B cell (primary cell): ENCODE measurements at places on chromosomes 2 and 18. TPM values are rescaled to one million over a fixed set of nuclear protein-coding genes. Genes with fewer than 3 reads are reported as not detected.

- no peak for DNase-seq
These were observed 47.2 kb downstream of the ZAP70 start for GRCh38 chr2:97760480-97761049.

DNA sequence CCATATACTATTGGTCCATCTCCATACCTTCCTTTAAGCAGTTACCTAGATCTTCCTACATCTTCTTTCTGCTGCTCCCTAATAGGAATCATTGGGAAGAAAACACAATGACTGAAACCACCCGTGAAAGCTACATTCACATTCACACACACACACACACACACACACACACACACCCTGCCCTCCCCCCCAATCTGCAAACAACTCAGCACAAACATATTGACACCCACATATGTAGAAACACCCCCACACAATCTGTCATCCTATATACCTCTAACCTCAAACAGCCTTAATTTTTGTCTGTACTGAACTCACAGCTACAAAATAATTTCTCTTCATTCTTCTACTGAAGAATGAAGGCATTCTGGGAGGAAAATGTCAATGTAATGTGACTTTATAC is 63.8 kb downstream of the KLF7 start:
- DNase-seq: no peak

DNA sequence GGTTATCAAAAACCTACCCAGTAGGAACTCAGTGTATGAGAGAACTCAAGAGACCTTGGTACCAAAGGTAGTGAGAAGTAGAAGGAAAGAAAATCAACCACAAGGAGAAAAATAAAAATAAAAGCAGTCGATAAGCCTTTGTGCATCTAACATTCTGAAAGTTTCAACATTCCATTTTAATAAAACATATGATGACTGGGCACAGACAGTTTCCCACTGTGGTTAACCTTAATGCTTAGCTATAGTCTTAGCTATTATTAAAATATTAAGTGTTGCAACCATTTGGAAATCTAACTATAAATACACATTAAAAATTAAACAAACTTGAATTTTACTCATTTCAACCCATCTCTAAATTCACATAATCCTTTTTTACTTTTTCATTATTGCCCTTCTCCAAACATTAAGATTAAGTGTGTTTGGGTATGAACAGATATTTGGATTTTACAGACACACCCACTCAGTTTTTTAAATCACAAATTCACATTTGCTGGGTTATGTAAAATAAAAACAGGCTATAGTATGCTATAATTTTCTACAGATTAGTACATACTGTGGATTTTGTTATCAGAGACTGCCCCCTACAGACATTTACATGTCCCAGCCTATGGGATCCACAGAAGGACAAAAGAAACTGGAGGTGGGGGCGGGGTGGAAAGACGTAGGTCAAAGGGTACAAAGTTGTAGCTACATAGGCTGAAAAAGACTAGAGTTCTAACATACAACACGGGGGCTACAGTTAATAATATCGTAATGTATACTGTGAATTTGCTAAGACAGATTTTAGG is 32.8 kb downstream of the SRBD1 start:
- peak; percentile 49 for DNase-seq

DNA sequence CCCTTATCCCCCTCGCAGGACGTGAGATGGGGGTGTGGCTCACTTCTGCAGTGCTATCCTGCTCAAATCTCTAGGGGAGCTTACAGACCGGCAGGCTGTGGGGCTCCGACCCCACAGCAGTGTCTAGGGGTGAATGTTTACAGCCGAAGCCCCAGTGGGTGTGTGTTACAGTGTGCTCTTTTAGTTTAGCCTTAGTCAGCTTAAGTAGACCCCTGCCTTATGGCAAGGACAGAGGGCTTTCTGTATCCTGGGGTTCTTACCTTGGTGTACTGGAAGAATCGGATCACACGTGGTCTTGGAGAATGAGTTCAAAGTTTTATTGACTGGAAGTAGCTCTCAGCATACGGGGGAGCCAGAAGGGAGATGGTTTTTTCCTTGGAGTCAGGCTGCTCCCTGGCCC is 348.2 kb upstream of the GYPC start:
- DNase-seq: no peak

DNA sequence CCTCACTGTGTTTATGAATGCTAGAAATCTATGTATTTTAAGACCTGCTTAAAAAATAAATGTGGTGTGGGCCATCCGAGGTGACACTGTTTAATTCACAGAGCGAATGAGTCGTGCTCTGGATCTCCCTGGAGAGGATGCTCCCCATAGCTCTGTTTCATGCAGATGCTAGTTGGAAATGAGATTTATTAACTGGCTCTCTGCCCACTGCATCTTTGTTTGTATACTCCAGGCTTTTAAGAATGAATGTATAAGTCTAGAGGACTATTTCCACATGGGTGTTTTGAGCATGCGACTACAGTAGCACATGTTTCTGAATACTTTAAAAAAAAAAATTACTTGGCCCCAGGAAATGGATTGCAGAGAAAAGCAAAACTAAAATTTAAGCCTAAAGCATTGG is 3.9 kb downstream of the MAPRE2 start:
- no peak for DNase-seq

The SLC25A52 gene
- total RNA-seq: not detected in 2 replicates

DNA sequence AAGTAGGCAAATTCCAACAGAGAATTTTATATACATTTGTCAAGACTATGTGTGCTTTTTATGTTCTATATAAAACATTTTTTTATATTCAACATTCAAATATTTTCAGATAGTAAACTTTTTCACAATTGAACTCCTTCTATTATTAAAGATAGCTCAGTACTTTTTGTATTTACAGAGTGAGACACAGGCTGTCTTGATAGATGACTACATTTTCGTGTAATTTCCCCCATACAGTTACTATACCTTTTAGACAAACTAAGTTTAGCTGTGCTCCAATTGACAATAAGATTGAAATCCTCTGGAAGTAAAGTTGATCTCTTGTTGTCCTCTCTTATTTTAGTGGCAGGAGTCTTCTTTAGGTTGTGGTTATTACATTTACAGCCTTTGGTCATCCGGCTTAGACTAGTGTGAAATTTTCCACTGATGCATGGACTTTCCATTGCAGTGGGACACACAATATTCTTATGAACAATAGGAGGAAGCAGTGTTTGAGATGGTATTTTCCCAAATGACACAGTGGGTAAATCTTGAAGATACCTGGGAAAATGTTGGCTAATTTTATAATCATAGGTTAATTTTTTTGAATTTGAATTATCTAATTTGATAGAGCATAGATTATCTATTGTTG is 21.0 kb downstream of the ZSWIM2 start:
- no peak for DNase-seq

GRCh38 chr2:141618457-141618856 is 512.4 kb downstream of the LRP1B start:
- DNase-seq: no peak

- DNase-seq: no peak
These were observed 96.8 kb downstream of the DSC3 start for GRCh38 chr18:30945761-30946160.

GRCh38 chr2:142875652-142876051 is 1.8 kb upstream of the KYNU start:
- DNase-seq: no peak

The NAB1 gene
- total RNA-seq: 24.9 and 31.9 TPM in 2 replicates

DNA sequence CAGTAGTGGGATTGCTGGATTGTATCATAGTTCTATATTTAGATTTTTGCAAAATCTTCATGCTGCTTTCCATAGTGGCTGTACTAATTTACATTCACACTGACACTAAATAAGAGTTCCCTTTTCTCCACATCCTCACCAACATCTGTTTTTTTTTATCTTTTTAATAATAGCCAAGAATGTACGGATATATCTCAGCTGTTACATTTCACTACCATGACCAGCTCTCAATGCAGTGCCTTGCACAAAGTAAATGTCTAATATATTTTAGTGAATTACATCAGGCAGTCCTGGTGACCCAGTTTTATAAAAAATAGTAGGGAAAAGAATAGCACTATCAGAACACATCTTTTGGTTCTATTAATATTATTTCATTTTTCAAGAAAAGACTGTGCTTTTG is 161.8 kb downstream of the LNPK start:
- DNase-seq: no peak

DNA sequence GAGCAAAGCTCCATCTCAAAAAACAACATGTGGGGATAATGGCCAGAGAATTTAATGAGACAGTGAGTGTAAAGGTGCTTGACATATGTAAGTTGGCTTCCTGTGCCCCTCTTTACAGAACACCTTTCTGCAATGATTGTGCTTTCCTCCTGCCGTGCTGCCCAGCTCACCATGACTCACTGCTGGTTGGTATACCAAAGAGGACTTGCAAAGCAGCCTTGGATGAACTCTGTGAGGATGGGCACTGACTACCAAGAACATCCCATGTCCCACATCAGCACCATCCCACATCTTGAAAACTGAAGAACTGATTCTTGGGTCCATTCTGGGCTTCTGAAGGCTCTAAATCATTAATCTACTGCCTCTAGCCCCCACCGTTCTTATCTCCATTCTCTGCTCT is 52.2 kb downstream of the NGEF start:
- no peak for DNase-seq

GRCh38 chr2:185567940-185568339 is 170.7 kb upstream of the FSIP2 start:
- no peak for DNase-seq

DNA sequence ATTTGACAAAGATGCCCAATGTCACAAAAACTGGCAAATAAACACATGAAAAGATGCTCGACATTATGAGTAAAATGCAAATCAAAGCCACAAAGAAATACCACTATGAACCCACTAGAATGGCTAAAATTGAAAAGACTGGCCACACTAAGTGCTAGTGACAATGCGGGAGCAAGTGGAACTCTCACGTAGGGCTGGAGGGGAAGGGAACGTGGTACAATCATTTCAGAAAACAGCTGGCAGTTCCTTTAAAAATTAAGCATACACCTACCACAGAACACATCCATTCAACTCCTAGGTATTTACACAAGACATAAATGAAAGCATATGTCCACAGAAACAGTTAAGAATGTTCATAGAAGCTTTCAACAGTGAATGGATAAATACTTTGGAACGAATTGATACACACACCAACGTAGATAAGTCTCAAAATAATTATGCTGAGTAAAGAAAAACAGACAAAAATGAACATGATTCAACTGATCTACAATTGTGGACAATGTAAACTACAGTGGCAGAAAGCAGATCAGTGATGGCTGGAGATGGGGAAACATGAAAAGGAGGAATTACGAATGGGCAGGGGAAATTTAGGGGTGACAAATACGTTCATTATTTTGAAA is 71.7 kb downstream of the MYOM1 start:
- no peak for DNase-seq

DNA sequence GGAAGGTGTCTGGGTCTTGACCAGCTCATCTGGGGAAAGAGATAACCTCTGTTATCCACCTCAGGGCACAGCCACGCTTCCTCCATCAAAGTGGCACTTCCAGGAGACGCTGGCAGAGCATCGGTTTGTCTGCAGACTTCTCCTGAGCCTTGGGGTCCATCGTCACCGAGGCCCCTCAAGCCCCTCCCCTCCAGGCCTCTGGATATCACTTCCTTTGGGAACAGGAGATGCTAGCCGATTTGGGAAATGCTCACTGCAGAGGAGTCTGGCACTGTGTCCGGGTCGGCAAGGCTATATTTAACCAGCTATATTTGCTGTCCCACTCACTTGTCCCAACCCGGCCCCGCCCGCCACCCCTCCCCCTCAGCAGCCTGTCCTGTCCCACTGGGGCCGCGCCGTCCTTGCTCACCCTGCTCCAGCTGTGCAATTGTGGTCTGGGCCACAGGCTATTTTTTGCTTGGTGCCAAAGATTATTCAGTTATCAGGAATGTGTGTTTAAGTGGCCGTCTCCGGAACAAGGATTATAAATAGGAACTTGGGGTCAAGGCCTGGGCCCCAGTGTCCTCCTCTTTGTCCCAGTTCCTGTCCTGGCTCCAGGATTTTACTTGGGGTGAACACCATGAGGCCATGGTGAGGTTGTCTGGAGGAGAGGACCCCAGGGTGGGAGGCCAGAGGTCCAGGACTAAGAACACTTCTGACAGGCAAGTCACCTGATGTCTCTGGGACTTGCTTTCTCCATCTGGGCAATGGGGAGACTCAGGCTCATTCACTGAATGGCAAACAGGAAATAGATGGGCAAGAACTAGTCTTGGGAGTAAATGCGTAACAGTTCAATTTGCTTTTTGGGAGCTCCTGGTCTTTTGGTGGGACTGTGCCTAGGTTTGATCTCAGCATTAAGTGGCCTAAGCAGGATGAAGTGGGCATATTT is 263.6 kb downstream of the DYSF start:
- no peak for DNase-seq

GRCh38 chr2:48607307-48608014 is 10.2 kb upstream of the GTF2A1L start:
- no peak for DNase-seq

GRCh38 chr2:113887009-113887792 is 2.7 kb upstream of the ACTR3 start:
- no peak for DNase-seq

DNA sequence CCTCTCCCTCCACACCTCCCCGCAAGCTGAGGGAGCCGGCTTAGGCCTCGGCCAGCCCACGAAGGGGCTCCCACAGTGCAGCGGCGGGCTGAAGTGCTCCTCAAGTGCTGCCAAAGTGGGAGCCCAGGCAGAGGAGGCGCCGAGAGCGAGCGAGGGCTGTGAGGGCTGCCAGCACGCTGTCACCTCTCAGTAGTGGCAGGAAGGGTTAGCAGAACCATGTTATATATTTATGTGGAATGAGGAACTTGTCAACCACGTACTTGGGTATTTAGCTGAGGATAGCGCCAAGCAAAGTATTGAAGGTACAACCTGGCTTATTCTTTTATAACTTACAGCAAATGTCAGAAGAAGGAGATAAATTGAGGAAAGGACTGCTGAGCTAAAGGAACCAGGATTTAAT is 144.1 kb upstream of the MGAT5 start:
- no peak for DNase-seq

- no peak for DNase-seq
These were observed 3.7 kb downstream of the RAMP1 start for GRCh38 chr2:237863102-237863511.

The DSEL gene
- total RNA-seq: 0.32 and 0.37 TPM in 2 replicates

DNA sequence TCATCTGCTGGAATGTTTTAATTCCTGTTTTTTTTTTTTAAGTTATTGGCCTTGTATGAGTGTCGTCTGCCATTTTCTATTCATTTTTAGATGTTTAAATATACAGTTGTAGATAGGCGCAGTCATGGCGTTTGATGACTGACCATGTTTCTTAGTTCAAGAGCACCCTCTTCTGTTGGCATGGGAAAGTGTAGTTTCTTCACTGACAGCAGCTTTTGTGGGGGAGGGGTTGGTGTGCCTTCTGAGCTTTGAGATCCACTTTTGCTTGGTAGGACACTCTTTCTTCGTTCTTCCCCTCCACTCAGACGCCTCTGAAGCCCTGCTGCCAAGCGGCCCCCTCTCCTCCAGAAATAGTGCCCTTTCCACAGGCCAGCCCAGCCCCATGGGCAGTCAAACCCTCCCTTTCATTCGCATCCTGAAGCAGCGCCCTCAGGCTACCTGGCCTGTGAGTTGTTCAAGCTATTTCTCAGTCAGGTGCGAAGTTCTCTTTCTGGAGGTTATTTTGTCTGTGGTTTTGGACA is 492.0 kb downstream of the TNS1 start:
- DNase-seq: peak; percentile 26

- no peak for DNase-seq
These were observed 4.3 kb downstream of the LDLRAD4 start for GRCh38 chr18:13222856-13223281.

The REG1B gene
- not detected in 2 replicates for total RNA-seq

The TACR1 gene
- 0.05 TPM in 1 of 2 replicates, not detected in the other for total RNA-seq

- DNase-seq: no peak
These were observed 156.8 kb upstream of the UBE2E3 start for GRCh38 chr2:180823546-180824141.
